ENCODE measurements at places on chromosomes 16 and 17.
A peak's percentile ranks its signal among the peaks of the same experiment; 100 is the strongest.

DNA sequence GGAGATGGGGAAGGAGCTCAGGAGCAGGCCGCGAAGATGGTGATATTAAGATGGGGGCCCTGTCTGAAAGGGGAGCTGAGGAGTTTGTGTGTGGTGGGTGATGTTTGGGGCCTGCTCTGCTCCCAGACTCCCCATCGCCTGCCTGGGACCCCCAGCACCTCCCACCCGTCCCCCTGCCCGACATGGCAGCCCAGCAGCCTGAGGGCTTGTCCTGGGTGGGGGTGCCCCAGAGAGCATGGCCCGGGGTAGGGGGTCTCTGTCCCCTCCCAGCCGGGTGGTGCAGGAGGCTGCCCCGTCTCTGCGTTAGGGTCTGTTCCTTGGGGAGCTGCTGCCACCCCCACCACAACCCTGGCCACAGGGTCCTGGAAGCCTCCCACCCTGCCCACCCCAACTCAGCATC, 5.2 kb downstream of the CDH15 start:
- no peak for DNase-seq

DNA sequence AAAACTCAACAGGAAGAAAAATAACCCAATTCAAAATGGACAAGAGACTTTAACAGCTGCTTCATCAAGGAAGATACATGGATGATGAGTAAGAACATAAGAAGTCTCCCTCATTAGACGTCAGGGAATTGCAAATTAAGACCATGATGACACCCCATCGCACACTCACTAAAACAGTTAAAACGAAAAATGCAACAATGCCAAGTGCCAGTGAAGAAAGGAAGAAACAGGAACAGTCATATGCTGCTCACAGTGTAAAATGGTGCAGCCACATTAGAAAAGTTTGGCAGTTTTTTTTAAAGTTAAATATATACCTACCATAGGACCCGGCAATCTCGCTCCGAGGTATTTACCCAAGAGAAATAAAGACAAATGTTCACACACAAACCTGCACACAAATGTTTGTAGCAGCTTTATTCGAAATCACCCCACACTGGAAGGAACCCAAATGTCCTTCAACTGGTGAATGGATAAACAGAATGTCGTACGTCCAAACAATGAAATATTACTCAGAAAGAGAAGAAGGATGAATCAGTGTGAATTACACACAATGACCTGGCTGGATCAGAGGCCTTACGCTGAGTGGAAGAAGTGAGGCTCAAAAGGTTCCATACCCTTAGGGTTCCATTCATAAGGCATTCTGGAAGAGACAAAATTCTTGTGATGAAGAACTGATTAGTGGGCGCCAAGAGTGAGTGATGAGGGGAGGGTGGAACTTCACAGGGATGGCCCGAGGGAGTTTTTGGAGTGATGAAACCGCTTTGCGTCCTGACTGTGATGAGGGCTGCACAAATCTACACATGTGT, 110.3 kb downstream of the C16orf95 start:
- no peak for DNase-seq

DNA sequence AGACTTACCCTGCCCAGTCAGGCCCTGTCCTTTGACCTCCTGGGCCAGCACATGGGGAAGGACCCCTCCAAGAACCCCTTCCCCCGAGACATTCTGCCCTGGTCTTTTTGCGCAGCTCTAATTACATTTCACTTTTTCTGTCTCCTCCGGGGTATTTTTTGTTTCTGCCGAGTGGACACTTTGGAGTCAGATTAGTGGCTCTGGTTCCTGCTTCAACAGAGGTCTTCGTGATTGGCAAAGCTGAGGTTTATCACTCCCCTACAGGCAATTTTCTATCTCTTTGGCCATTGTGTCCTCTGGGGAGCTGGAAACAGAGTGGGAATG, 23.5 kb downstream of the ANKRD40 start:
- no peak for DNase-seq

DNA sequence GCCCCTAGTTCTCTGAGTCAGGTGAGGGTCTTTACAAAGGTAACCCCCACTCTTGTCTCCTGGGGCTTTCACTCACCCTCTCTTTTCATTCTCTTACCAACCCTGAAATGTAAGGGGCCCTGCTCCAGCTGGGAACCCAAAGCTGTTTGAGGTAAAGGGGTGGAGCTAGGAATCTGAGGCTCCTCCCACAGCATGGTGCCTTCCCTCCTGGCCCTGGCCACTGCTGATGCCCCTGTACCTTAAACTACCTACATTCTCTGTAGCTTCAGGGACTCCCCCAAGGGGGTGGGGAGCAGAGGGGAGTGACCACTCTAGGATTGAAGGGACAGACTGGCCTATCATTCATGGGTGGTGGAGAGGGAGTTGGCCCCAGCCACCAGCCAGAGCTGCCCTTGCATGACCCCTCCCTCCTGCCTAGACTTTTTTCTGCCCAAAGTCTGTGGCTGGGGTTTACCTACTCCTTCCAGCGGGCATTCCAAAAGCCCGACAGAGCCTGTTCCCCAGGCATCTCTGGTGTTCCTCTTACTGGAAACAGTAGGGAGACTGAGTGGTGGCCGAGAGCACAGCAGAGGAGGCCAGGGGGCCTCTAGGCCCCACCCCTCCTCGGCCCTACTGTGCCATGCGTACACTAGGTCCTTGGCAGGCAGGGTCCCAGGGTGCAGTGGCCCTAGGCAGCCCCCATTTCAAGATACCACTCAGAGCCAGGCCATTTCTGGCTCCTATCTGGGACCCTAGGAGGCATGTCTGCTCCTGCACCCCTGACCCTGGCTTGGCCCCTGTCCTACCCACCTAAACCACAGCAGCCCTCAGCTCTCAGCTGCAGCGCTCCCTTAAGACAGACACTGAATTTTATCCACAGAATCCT, 9.5 kb downstream of the DOK4 start:
- peak; percentile 74 for DNase-seq

GRCh38 chr16:77085981-77086380, 105.0 kb upstream of the MON1B start:
- DNase-seq, result no peak

GRCh38 chr16:35306915-35307314, 1847.5 kb downstream of the TP53TG3F start:
- no peak for DNase-seq

DNA sequence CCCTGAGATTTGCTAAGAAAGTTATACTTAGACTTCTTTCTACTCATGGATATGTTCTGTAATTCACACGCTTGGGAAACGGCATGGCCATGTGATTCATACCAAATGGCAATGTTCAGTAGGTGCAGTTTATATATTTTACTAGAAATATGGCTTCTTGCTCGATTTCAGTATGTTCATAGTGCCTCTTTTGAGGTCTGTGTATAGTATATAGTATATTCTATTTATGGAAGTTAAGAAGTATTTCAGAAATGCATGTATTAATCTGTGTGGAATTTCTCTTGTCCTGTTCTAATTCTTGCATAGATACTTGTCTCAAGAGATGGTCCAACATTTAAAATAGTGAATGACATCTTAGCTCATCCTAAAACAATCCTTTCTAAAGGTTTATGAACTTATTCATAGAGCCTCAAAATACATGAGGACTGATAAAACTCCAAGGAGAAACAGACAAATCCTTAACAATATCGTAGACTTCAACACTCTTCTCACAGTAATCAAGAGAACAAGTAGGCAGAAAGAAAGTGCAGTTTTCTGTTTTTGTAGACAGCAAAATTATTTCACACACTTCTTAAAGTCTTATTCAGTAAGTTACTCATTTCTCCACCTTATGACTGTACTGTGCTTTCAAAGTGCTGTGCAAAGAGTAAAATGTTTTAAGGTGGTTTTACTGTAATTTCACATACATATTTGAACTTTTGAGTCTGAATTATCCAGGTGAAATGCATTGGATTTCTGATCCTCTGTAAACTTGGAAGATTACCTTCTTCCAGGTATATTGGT, 11.1 kb downstream of the BPTF start:
- no peak for DNase-seq

Data from suprapubic skin (tissue), 4 donors.